ENCODE measurements at places on chromosomes 6 and 20.

- no peak for DNase-seq
These were observed 152.9 kb upstream of the RUNX2 start for GRCh38 chr6:45175272-45175671.

DNA sequence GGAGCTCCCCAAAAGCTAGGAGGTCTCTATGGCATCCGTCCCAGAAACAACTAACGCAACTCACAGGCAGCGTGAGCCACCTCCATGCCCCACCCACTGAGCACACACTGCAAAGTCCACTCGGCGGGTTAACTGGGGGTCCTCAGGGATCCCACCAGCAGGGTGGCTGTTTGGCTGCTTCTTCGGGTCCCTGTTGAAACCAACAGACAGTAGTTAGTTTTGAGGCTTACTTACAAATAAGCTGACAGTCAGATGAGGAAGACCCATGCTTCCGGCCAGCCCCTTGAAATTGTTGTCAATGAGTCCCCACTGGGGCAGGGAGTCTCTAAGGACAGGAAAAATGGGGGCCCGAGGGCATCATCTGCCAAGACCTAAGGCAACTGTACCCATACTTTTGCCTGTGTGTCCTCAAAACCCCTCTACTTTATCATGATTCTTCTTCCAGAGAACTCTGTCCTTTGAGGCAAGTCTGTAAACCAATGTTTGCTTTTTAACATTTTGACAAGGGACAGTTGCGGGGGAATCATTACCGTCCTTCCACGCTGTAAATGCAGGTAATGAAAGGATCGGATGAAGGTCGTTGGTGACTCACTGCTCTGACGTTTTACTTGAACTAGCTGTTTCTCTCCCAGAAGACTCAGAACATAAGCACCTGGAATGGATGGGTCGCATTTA lies 2.2 kb upstream of the PCK1 start:
- DNase-seq, result no peak

GRCh38 chr20:21693322-21693721 lies 12.1 kb upstream of the PAX1 start:
- DNase-seq, result no peak

DNA sequence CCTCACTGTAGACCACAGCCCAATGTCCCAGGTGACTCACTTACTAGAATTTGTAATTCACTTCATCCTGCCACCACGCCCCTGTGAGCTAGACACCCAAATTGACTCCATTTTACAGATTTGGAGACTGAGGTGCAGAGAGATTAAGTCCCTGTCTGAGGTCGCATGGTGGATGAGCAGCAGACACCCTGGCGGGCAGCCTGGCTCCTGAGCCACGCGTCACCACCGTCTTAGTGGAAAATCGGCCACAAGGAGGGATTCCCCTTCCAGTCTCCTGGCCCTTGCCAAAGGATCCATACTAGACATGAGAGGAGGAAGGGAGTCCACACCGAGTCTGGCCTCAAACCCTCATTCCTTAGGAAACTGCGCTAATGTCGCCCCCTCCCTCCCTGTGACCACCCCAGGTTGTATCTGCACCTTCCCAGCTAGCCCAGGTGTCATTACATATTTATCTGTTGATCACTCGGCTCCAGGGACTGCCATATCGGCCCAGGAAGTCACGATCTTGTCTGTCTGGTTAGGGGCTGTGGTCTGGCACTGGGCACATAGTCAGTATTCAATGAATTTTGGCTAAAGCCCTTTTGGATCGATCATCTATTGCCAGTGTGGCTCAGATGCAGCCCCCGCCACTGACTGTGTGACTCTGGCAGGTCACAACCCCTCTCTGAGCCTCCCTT lies 25.7 kb upstream of the PTGIS start:
- DNase-seq, result no peak

GRCh38 chr6:138509371-138509770 lies 10.1 kb upstream of the NHSL1 start:
- DNase-seq, result no peak
